Bladder microvascular endothelial cell (primary cell): ENCODE measurements at places on chromosomes 7 and 10. TPM values are rescaled to one million over a fixed set of nuclear protein-coding genes. Genes with fewer than 3 reads are reported as not detected.

PAPOLB gene
- 0.31 TPM in 1 of 2 replicates, not detected in the other for total RNA-seq

RARRES2 gene
- 0.19 TPM in 1 of 2 replicates, not detected in the other for total RNA-seq

PRPS1L1 gene
- not detected in 2 replicates for total RNA-seq

ERVW-1 gene
- not detected in 2 replicates for total RNA-seq

AFAP1L2 gene
- total RNA-seq = 6.5 and 6.9 TPM in 2 replicates

ARHGAP22 gene
- 20.2 and 23.8 TPM in 2 replicates for total RNA-seq

LIPK gene
- total RNA-seq = not detected in 2 replicates

RPEL1 gene
- 0.06 TPM in 1 of 2 replicates, not detected in the other for total RNA-seq

SRRM3 gene
- 0.49 and 2.5 TPM in 2 replicates for total RNA-seq

ADRB1 gene
- total RNA-seq = 0.32 and 47.8 TPM in 2 replicates

ATOH7 gene
- total RNA-seq = not detected in 2 replicates

ACSM6 gene
- total RNA-seq = not detected in 2 replicates

NUTM2D gene
- total RNA-seq = 0.97 and 1.6 TPM in 2 replicates

ADAP1 gene
- total RNA-seq = 1.1 and 4.3 TPM in 2 replicates

MYL10 gene
- not detected in 2 replicates for total RNA-seq

TFR2 gene
- total RNA-seq = under 0.01 and 0.57 TPM in 2 replicates

CALML3 gene
- not detected in 2 replicates for total RNA-seq

ZNF487 gene
- 2.1 and 2.5 TPM in 2 replicates for total RNA-seq

IRF5 gene
- total RNA-seq = under 0.01 and 0.19 TPM in 2 replicates

SLC18A3 gene
- not detected in 2 replicates for total RNA-seq

GNG11 gene
- 235 and 256 TPM in 2 replicates for total RNA-seq

TNS3 gene
- total RNA-seq = 3.7 and 47.3 TPM in 2 replicates

TRIL gene
- 1.6 and 32.7 TPM in 2 replicates for total RNA-seq

KEL gene
- total RNA-seq = under 0.01 TPM in 1 of 2 replicates, not detected in the other

FAM25C gene
- not detected in 2 replicates for total RNA-seq

KLF14 gene
- total RNA-seq = not detected in 2 replicates

FERD3L gene
- not detected in 2 replicates for total RNA-seq

PKD2L1 gene
- not detected in 2 replicates for total RNA-seq

ADAMTS14 gene
- under 0.01 and 0.06 TPM in 2 replicates for total RNA-seq

TAS2R3 gene
- 0.97 and 3.9 TPM in 2 replicates for total RNA-seq

PRF1 gene
- not detected in 2 replicates for total RNA-seq

LOXL4 gene
- total RNA-seq = 0.49 and 1.5 TPM in 2 replicates

CHN2 gene
- total RNA-seq = 0.76 and 2.9 TPM in 2 replicates

TRIM50 gene
- total RNA-seq = not detected in 2 replicates

VTI1A gene
- 13.3 and 35.8 TPM in 2 replicates for total RNA-seq

NXPH1 gene
- not detected in 2 replicates for total RNA-seq

SPACDR gene
- total RNA-seq = 0.32 and 0.38 TPM in 2 replicates

ADCYAP1R1 gene
- total RNA-seq = not detected in 2 replicates

AKR1C4 gene
- total RNA-seq = not detected in 2 replicates

CCAR1 gene
- total RNA-seq = 26.2 and 32.8 TPM in 2 replicates

UCN3 gene
- not detected in 2 replicates for total RNA-seq

OR2AE1 gene
- total RNA-seq = under 0.01 and 0.25 TPM in 2 replicates

TUBAL3 gene
- under 0.01 and 0.25 TPM in 2 replicates for total RNA-seq
